CD8-positive, alpha-beta T cell (primary cell): ENCODE measurements at places on chromosomes 6 and 20.

DNA sequence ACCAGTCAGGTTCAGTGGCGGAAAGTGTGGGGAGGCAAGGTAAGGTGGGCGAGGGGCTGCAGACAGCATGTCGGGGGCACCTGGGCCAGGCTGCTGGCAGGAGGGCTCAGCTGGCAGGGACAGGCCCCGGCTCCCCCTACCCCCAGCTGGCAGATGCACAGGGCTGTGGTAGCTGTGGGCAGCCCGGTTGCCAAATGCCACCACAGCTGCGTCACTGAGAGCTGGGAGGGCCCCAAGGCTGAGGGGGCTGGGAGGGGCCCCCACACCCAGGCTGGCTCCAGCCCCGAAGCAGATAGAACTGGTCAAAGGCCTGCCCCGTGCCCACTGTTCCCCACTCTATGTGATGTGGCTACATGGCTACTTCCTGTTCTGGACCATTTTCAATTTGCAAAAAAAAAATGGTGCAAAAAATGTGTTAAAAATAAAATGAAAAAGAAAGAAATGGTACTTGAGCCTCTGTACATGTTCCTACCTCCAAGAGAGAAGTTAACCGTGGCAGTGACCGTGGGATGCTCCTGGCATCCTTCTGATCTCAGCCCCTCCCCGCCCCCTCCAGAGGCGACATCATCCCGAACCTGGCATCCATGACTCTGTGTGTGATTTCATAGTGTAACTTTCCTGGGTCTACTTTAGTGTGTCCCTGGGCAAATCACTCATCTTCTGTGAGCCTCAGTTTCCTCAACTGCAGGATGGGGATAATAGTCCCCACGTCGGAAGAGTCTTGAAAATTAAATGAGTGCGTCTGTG lies 64.4 kb downstream of the UBE2V1 start:
- peak; percentile 60 for DNase-seq

DNA sequence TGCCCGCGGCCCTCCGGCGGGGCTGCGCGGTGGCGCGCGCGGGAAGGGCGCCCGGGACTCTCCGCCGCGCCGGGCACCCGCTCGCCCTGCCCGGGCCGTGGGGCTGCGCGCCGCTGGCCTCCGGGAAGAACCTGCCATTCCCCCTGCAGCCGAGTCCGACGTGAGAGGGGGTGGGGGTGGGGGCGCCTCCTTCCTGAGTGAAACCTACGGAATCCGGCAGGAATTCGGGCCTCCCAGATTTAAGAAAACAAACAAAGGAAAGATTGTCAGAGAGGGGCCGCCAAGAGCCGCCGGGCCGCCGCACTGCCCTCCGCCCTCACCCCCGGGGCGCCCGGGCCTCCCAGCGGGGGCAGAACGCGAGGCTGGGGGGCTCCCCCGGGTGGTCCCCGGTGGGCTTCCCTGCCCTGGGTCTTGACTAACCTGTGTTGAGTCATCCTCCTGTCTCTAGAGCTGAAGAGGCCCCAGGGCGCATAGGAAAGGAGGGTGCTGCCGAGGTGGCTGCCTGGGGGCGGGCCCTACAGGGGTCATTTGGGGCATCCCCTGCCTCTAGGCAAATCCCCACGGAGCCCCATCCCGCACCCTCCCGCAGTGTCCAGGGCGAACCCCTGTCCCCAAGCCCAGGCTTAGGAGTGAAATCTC lies 42.2 kb upstream of the FOXP4 start:
- DNase-seq, result no peak

DNA sequence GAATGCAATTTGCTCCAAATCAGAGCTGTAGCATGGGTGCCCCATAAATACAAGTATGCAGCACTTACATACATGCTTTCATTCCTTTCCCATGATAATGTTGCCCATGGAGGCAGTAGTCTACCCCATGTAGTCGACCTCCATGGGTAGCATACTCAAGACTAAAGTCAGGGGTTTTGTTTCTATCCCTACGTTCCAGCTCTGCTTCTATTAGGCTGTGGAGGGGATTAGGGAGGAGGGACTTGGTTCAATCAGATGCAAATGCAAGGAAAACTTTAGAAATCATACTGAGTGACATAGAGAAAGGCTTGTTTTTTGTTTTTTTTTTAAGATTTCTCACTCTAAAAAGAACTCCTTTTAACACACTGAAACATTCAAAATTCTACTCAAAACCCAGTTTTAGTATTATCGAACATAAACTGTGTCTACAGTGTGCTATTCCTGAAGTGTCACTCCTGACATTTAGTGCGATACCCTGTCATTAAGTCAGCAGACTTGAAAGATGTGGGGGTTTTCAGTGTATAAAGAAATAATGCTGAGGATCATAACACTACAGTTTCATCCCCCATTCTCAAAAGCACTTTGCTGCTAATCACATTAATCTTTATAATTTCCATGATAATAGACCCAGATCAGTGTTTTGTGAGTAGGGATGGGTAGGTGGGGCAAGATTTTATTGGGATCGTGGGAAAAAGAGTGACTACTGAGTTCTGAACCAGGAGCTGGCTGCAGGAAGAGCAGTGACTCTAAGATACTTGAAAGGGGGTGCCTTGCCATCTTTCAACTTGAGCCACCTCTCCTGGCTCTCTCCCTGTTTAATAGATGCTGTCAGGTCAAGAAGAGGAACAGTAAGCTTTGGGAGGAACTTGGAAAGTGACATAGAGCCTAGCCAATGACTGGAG lies 40.4 kb upstream of the SCML4 start:
- DNase-seq, result no peak

DNA sequence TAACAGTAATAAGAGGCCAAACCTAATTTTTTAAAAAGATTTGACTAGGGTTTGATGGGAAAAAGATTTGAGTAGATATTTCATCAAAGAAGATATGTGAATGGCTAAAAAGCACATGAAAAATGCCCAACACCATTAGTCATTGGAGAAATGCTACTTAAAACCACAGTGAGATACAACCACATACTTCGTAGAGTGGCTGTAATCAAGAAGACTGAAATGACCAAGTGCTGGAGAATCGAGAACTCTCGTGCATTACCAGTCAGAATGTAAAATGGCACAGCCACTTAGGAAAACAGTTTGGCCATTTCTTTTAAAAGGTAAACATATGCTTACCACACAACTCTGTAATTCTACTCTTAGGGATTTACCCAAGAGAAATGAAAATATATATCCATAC lies 175.5 kb downstream of the EYA2 start:
- DNase-seq, result no peak

DNA sequence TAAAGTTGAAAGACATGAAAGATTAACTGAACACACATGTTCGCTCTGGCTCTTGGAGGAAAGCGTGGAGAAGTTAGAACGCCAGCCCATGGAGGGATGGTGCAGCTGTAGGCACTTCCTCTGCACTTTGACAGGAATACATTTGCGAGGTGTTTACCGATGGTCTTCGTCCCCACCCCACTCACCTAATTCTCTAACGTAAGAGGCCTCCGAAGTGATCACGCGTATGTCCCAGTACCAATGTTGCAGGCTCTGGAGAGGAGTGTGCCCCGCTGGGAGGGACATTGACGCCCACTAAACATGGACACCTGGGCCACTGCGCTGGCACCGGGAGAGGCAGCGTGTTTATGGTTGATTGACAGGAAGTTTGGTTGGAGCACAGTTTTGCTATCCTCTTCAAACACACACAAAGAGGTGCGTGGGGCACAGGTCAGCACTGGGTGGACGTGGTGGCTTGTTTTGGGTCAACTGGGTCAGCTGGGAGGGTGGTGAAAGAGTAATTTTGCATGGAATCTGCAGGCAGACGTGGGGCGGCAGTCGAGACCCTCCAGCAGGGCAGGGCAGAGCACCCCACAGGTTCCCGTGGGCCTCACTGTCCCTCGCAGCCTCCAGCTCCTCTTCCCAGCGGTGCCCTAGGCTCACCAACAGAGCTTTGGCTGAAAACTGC lies 110.1 kb downstream of the DLL1 start:
- no peak for DNase-seq

- DNase-seq, result no peak
Measured at GRCh38 chr6:15143086-15143485, 102.8 kb upstream of the JARID2 start.

- no peak for DNase-seq
Measured at GRCh38 chr6:125188037-125188436, 34.5 kb downstream of the TPD52L1 start.

- DNase-seq, result no peak
Measured at GRCh38 chr20:3296261-3297078, 57.5 kb upstream of the SLC4A11 start.
